Fibroblast of villous mesenchyme (primary cell): ENCODE measurements at places on chromosomes 13 and 19. TPM values are rescaled to one million over a fixed set of nuclear protein-coding genes. Genes with fewer than 3 reads are reported as not detected.

The C13orf46 gene
- total RNA-seq, result under 0.01 TPM in 2 replicates

The CYP2S1 gene
- total RNA-seq, result 1.6 and 1.7 TPM in 2 replicates

The PABPC3 gene
- total RNA-seq, result under 0.01 TPM in 2 replicates

The LGALS14 gene
- total RNA-seq, result not detected in 2 replicates

The KIR2DL1 gene
- not detected in 2 replicates for total RNA-seq

The CGB1 gene
- total RNA-seq, result not detected in 2 replicates

DNA sequence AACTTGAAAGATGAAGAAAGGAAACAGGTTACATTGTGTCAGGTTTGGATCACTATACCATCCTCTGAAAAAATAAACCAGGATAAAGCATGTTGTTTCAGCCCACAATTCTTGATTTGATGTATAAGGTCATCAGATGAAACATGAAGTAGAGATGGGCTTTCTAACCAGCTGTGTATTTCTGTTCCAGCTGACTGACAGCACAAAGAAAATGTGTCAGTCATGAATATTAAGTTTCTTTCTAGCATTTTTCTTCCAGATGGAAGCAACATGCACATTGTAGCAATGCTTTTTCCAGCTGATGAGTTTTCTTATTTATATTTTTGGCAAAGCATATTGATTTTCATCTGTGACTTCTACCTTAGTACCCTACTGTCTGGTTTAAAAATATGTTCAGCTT lies 199.6 kb downstream of the OXGR1 start:
- no peak for DNase-seq

DNA sequence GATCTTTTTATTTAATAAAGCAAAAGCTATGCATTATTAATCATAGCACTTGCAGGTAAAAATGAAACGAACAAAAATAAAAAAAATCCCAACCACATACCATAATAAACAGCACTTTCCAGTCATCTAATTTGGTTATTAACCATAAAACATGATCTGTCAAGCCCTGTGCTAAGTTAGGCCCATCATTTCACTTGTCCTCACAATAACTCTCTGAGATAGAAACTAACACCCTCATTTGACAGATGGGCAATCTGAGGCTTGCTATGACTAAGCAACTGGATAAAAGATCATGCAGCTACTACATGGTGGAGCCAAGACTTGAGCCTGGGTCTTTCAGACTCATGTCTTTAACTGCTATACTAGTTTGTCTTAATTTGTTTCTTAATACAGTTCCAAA lies 21.8 kb downstream of the PROSER1 start:
- DNase-seq, result no peak

- no peak for DNase-seq
Observed at GRCh38 chr19:33681081-33681680, 59.4 kb downstream of the CHST8 start.

- no peak for DNase-seq
Observed at GRCh38 chr13:37772644-37773043, 96.9 kb downstream of the TRPC4 start.

GRCh38 chr13:97849305-97849704 lies 104.2 kb upstream of the IPO5 start:
- peak; percentile 15 for DNase-seq

GRCh38 chr19:19653597-19654147 lies 9.8 kb downstream of the ATP13A1 start:
- DNase-seq, result no peak

DNA sequence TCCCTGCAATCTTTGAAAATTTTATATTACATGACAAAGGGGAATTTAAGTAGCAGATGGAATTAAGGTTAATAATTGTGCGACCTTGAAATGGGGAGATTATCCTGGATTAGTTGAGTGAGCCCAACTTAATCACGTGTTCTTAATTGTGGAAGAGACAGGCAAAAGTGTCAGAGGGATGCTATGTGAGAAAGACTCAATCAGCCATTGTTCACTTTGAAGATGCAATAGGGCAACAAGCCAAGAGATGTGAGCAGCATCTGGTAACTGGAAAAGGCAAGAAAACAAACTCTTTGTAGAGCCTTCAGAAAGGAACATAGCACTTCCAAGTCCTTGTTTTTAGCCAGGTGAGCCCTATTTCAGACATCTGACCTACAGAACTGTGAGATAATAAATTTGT lies 247.7 kb downstream of the SLITRK1 start:
- no peak for DNase-seq

- no peak for DNase-seq
Observed at GRCh38 chr13:41107104-41107571, 25.5 kb downstream of the KBTBD6 start.

DNA sequence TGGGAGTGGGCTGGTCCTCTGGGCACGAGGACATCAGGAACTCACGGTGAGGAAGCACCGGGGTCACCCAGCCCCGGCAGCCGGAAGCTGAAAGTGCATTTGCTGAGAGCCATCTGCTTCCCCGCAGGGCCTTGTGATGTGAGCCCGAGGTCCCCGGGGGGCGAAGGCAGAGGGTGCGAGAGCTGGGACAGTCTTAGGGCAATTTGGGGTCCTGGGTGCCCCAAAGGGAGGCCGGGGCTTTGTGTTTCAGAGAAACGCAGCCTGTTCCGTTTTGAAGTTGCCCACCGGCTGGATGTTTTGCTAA lies 4.8 kb downstream of the F2RL3 start:
- no peak for DNase-seq

DNA sequence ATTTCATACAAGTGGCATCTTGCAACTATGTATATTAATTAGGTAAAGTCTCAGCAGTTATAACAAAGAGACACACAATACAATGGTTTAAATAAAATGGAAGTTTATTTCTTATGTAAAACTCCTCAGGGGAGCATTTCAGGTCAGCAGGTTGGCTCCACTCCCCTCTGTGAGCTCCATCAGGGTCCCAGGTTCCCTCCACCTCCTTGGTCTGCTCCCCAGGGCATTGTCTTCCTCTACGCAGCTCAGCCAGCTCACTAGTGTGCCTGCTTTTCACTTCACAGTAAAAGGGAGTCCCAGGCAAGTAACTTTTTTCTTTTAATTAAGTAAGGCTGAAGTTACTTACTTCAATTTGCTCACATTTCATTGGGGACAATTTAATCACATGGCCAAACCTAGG lies 135.3 kb upstream of the FNDC3A start:
- DNase-seq, result no peak

GRCh38 chr19:38650172-38650775 lies 2.8 kb downstream of the ACTN4 start:
- no peak for DNase-seq

DNA sequence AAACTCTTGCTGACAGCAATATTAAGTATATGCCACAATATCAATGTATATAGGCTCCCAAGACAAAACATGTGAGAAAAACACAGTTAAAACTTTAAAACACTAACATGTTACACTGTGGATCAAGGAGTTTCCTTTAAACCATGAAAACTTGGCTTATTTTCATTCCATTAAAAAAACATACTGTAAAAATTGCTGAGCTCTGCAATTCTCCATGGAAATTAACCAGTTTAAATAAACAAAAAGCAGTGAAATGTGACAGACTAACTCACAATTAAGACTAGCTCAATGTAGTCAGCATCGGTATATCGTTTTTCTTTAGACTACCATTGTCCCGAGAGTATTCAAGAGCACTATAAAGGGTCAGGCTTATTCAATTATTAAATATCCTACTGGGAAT lies 930.5 kb upstream of the SLITRK1 start:
- no peak for DNase-seq

GRCh38 chr13:100323937-100324336 lies 235.0 kb downstream of the PCCA start:
- no peak for DNase-seq

GRCh38 chr19:7013678-7014077 lies 7.6 kb downstream of the MBD3L2B start:
- no peak for DNase-seq
